ENCODE measurements at places on chromosomes 13 and 19. TPM values are rescaled to one million over a fixed set of nuclear protein-coding genes. Genes with fewer than 3 reads are reported as not detected.

GRCh38 chr13:48072304-48072703 is 22.6 kb downstream of the MED4 start:
- H3K27ac ChIP-seq = no peak overlapping the region
- no peaks in the 10 kb centered on the region for H3K27me3 ChIP-seq
- no peak overlapping the region for H3K4me3 ChIP-seq
- peaks cover 93% of the 10 kb centered on the region for H3K36me3 ChIP-seq
- DNase-seq = no peak
- H3K4me1 ChIP-seq = no peaks in the 10 kb centered on the region

- H3K4me1 ChIP-seq = no peaks in the 10 kb centered on the region
- no peaks in the 10 kb centered on the region for H3K36me3 ChIP-seq
- no peaks in the 10 kb centered on the region for H3K27me3 ChIP-seq
- DNase-seq = no peak
- H3K27ac ChIP-seq = peak overlapping the region; percentile 41
- H3K4me3 ChIP-seq = peak overlapping the region; percentile 68
Measured at GRCh38 chr19:1904860-1905109, 414 bp upstream of the ADAT3 start.

SLC17A7 gene
- total RNA-seq = 0.59 TPM

NLRP11 gene
- total RNA-seq = not detected

- H3K27ac ChIP-seq = no peak overlapping the region
- H3K4me3 ChIP-seq = no peak overlapping the region
Measured at GRCh38 chr13:40433577-40433976, 232.9 kb downstream of the FOXO1 start.
